ENCODE measurements at places on chromosomes 2 and 18. TPM values are rescaled to one million over a fixed set of nuclear protein-coding genes. Genes with fewer than 3 reads are reported as not detected.

DNA sequence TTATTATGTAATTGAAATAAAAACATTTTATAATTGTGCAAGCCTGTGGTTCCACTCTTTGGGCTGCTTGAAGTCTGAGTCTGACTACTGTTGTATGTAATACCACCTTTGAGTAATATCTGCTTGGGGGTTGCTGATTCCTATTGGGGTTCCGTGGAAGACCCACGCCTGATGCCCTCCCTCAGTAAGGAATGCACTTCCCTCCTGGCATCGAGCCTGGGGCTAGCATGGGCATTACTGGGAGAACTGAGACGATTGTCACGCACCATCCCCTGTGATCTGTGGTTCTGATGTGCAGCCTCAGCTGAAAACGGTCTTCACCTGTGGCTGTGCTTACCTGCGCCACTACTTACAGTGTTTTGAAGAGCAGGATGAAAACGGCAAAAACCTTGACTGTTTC, 32.7 kb upstream of the RBM44 start:
- DNase-seq = no peak

GRCh38 chr2:227817850-227818674, 4.4 kb downstream of the CCL20 start:
- DNase-seq = peak; percentile 100

DNA sequence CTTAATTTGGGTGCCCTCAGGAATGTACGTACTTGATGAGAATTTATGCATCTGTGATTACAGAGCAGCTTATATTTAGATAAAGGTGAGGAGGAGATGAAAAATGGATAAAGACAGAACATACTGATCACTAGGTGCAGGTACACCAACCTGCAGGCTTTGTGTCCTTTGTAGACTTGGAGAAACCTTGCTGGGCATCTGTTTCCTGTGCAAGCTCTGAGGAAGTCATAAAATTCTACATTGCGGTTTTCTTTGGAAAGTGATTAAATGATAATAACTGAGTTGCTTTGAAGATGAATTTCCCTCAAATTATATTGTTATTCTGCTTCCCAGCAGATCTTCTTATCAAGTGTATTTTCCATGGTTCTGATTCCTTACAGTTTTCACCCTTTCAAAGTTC, 7.7 kb downstream of the RAB27B start:
- DNase-seq = no peak

- DNase-seq = peak; percentile 76
These were observed 89.4 kb upstream of the EML6 start for GRCh38 chr2:54634021-54634420.

DNA sequence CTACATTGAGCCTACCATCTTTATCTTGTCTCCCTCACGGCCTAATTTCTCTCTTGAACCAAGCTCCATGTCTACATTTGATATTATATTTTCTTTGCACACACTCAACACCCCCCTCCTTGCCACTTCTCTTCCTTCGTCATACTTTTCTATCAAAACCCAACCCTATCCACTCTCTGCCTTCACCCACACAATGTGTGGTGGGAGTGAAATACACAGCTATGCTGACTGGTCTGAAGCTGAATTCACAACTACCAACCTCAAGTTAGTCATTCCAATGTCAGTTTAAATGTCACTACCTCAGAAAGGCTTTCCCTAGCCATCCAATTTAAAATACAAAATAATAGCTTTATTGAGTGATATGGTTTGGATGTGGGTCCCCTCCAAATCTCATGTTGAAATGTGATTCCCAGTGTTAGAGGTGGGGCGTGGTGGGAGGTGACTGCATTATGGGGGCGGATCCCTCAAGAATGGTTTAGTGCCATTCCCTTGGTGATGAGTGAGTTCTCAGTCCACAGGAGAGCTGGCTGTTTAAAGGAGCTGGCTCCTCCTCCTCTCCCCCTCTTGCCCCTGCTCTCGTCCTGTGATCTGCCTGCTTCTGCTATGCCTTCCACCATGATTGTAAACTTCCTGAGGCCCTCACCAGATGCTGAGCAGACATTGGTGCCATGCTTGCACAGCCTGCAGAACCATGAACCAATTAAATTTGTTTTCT, 112.1 kb downstream of the DTNB start:
- DNase-seq = no peak

GRCh38 chr18:79374408-79375171, 21.1 kb upstream of the NFATC1 start:
- DNase-seq = no peak

DNA sequence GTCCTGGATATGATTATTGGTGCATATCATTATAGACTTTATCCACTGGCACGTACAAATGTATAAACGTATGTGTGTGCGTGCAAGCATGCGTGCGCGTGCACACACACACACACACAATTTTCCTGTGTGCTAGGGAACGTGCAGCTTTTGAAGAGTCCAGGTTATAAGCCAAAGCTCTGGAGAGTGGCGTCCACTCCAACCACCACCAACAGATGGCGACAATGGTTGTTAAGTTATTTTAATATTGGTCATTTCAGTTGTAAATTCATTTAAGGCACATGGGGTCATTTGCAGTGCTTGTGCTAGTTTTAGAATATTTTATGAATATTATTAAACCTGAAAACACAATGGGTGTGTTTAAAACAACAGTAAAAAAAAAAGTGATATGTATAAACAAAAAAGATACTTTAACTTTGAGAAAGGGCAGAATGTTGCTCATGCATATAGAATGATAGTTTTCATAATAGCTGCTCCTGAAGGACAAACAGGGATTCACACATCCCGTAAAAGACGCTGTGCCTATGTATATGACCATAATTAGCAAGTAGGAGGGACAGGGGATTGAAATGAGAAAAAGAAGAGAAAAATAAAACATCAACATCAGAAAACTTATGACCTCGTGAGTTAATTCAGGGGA, 124.2 kb upstream of the ITGB6 start:
- DNase-seq = peak; percentile 69

DNA sequence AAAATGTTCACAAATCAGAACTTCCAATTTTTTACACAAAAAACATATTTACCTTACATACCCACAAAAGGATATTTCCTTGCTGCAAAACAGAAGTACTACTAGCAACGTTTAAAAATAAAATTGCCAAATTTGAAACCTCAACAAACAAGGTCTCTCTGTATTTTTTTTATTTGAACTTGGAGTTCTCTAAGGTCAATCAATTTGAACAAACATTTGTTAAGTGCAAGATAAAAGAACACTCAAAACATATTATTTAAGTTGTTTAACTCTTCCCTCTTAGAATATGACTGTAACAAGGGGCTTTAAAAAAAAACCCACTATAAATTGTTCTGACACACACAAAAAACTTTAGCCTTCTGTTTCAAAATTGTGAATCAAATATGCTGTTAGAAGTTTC, 29.6 kb downstream of the PNO1 start:
- DNase-seq = no peak

DNA sequence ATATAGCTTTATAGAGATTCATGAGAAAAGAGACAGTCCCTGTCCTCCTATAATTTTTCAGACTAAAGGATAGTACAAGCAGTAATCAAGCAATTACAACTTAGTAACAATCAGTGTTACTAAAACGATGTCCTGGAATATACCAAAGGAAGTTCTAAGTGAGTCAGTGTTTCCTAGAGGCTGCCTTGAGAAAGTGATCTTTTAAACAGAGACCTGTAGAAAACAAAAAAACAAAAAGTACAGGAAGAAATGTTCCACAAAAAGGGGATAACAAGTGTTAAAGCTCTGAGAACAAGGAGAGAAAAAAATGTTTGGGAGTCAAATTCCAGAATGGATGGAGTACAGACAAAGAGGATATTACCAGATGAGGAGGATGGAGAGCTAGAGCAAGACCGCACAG, 556.4 kb downstream of the ERBB4 start:
- no peak for DNase-seq

- no peak for DNase-seq
These were observed 70.5 kb upstream of the PPP1CB start for GRCh38 chr2:28681158-28681571.

GRCh38 chr2:71670430-71670795, 217.1 kb downstream of the DYSF start:
- no peak for DNase-seq

DNA sequence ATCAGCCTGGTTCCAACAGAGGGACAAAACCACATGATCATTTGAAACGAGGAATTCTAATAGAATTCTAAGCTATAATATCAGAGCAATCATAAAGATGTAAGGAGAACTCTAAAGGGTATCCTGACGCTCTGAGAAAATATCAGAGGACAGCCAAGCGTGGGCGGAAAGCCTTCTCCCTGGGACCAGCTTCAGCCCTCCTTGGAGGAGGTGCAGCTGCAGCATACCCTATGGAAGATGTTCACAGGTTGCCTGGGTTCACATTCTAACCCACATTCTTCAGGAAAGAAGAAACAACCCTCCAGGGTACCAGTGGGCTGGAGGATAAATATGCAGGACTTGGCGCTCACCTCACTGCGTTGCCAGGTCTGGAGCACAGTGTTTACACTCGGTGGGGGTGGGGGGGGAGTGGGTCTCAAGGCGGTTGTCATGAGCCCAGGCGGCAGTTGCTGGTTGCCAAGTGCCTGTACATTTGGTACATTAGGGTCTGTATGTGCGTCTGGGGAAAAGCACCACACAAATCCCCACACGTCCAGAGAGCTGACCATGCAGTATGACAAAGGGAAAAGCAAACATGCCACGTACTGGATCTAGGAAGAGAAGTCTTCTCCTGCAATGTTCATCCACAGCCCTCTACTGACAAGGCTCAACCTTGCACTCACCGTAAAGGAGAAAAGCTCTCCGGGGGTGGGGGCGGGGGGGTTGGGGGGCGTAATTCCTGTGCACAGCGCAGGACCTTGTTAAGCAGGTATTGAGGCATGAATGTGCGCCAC, 80.5 kb downstream of the CDH19 start:
- DNase-seq = no peak

GRCh38 chr2:234287650-234288049, 209.2 kb downstream of the ARL4C start:
- DNase-seq = no peak

DNA sequence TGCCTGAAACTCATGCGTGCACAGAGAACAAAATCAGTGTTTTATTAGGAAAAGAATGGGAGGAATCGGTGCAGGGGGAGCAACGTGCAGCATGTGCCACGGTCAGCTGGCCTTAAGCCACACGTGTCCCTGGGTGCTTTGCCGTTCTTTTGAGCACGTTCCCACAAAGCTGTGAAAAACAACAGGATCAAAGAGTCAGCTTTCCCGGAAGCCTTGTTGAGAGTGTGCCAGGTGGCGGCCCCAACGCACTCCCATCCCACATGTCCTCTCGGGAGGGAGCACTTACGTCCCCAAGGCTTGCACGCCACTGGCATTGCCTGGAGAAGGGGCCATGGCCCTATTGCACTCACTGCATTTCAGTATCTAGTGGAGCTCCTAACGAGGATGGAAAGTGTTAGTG, 511.2 kb downstream of the EIPR1 start:
- DNase-seq = no peak

GRCh38 chr2:206424134-206424533, 19.2 kb upstream of the ADAM23 start:
- DNase-seq = peak; percentile 45

DNA sequence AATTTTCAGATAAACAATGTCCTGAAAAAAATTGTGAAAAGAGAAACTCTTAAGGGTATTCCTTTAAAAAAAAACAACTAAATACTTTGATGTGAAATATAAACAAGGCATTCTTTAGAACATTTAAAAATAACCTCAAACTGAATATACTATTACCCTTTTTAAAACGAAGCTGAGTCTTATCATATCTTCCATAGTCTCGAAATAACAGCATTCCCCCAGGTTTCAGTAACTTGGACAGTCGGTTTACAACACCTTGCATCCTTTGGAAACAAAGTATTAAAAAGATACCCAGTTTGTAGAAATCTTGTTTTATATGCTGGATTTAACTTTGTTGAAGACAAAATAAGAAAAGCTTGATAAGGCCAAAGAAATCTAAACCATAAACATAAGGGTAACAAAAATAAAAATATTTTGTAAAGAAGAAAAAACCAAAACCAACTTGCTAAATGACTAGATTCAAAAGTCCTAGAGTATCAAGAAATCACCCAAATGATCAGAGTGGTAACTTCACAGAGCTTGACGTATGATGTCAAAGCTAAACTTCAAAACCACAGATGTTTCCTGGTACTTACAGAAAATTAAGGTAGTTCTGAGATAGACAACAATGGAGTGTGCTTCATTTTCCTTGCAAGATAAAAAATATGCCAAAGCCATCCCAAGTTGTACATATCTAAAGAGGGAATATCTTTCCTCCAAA, 107.8 kb downstream of the METTL8 start:
- no peak for DNase-seq

DNA sequence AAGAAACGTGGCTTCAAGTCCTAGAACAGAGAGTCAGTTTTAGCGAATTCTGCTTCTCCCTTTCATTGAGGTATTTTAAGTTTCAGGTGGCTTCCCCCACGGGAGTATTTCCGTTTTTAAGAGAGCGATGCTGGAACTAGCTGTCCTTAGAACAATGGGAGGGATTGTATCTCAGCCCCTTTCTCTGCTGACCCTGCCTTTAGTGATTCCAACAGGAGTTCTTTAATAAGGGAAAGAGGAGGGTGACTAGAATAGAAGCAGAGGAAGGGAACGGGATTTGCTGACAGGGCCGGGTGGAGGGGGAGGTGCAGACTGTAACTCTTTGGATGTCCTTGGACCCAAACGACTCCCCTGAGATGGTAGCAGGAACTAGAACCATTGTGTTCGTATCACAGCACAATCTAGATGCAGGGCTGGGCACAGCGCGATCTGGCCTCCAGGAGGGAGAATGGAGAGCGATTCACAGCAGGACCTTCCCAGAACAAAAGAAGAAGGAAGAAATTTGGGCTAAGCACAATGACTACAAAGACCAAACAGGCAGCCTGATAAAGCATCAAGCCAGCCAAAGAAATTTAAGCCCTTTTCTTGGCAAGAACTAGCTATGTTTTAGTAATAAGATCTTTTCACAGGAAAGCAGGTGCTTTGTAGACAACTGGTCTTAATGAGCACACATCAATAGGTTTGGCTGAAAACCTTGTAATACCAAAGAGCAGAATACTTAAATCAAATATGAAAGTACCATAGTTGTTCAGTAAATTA, 15.8 kb upstream of the RTTN start:
- no peak for DNase-seq

DNA sequence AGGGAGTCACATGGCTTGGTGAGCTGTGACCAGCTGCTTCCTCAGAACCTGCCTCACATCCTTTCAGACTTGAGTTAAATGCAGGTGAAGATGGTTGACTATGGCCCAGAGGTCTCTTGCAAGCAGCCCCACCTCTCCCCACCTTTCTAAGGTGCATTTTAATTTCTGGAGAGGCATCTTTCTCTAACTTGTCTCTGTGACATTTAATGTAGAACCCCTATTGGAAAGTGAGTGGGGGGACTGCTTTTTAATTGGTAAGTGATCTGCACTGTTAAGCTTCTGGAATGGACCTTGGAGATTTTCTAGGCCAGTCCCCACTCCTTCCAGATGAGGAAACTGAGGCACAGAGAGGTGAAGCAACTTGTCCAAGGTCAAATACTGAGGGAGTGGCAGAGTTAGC, 37.3 kb upstream of the SKOR2 start:
- DNase-seq = no peak

Gene ERMN
- total RNA-seq = not detected

Gene MLPH
- total RNA-seq = 40.6 TPM

Gene CPSF3
- total RNA-seq = 41.9 TPM

Gene SCN3A
- under 0.01 TPM for total RNA-seq

Gene PLA2R1
- 13.0 TPM for total RNA-seq

Gene ATOH8
- total RNA-seq = 9.1 TPM

Gene LAMA1
- 14.5 TPM for total RNA-seq

Gene TBR1
- total RNA-seq = under 0.01 TPM

Gene ANKRD44
- total RNA-seq = 7.7 TPM

Gene RAMP1
- 35.0 TPM for total RNA-seq

Data from fibroblast of villous mesenchyme (primary cell).